ENCODE measurements at places on chromosomes 12 and 14.

- no peak for DNase-seq
These were observed 35.7 kb upstream of the HIF1A start for GRCh38 chr14:61659582-61659981.

GRCh38 chr12:126404293-126404881 lies 1339.2 kb downstream of the AACS start:
- no peak for DNase-seq

DNA sequence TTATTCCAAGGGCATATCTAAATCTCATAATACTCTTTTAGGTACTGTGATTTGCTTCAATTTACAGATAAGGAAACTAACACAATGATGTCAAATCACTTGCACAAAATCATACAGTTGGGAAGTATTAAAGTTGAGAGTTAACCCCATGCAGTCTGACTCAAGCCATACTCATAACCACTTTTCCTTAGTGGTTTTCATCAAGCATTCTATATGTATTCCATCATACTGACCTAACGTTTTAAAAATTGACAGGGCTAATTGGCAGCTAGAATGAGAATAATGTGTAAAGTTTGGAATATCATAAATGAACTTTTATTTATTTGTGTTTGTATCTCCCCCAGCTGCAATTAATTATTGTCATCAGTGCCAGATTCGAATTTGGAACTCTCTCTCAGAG lies 20.9 kb downstream of the PUS7L start:
- DNase-seq = no peak

GRCh38 chr14:85380881-85381280 lies 149.1 kb upstream of the FLRT2 start:
- no peak for DNase-seq

GRCh38 chr12:26867080-26867479 lies 34.1 kb upstream of the ITPR2 start:
- DNase-seq = no peak

GRCh38 chr14:68753690-68754089 lies 39.2 kb downstream of the ZFP36L1 start:
- no peak for DNase-seq

Data from endothelial cell (in vitro differentiated cells).